ENCODE measurements at places on chromosomes 6 and 20.

- ATAC-seq: no peak
These were observed 2.2 kb downstream of the SMLR1 start for GRCh38 chr6:130829333-130829910.

DNA sequence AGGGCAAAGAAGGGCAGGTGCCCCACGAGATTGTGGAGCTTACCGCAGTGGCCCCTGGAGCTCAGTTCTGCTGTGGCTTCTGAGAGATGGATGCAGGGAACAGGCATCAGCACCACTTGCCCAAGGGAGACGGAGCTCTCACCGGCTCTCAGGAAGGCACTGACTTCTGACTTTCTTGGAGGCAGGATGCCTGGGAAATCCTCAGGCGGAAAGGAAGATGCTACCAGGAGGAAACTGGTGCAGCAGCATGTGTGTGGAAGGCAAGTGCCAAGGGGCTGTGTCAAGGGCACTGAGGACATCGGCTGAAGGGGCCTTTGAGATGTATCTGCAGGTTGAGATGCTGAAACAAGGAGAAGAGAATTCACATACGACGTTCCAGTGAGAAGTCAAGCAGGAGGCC is 64.0 kb downstream of the FOXA2 start:
- ATAC-seq: no peak

- no peak for ATAC-seq
These were observed 272.1 kb upstream of the TAB2 start for GRCh38 chr6:149045404-149045803.

DNA sequence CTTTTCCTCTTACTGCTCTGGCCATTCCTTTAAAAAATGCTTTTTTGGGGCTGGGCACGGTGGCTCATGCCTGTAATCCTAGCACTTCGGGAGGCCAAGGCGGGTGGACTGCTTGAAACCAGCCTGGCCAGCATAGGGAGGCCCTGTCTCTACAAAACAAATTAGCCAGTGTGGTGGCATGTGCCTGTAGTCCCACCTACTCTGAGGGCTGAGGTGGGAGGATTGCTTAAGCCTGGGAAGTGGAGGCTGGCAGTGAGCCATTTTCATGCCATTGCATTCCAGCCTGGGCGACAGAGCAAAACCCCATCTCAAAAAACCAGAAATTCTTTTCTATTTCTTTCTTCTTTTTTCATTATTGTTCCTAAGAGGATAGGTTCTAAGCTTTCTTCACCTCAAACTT is 36.9 kb upstream of the RNF144B start:
- no peak for ATAC-seq

GRCh38 chr6:149711711-149712110 is 6.2 kb downstream of the LATS1 start:
- no peak for ATAC-seq

DNA sequence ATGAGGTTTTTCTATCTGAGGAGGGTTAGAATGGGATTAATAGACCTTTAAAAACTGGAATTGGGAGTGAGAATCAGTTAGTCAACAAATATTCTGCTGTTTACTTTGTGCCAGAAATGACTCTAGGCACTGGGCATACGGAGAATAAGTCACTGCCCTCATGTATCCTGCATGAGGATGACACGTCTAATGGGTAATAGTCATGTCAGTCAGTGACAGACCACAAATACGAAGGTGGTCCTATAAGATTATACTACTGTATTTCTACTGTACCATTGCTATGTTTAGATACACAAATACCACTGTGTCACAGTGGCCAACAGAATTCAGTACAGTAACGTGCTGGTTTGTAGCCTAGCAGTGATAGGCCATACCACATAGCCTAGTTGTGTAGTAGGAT is 30.7 kb downstream of the ZFAND3 start:
- ATAC-seq: no peak

DNA sequence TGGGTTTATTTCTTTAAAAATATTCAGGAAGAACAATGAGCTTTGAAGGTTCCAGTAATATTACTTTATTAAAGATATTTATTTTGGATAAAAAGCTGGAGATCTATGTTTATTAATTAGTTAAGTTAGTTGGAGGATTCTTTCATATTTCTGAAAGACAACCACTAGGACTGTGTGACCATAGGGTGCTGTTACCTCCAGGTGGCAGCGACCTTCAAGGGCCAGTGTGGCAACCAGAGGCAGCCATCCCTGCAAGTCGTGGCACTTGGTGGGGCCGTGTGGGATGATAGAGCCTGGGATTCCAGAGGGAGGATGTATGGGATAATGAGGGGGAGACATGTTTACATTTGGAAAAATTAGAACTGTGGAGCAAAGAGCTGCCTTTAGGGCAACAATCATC is 95.5 kb upstream of the SCP2D1 start:
- ATAC-seq: no peak

DNA sequence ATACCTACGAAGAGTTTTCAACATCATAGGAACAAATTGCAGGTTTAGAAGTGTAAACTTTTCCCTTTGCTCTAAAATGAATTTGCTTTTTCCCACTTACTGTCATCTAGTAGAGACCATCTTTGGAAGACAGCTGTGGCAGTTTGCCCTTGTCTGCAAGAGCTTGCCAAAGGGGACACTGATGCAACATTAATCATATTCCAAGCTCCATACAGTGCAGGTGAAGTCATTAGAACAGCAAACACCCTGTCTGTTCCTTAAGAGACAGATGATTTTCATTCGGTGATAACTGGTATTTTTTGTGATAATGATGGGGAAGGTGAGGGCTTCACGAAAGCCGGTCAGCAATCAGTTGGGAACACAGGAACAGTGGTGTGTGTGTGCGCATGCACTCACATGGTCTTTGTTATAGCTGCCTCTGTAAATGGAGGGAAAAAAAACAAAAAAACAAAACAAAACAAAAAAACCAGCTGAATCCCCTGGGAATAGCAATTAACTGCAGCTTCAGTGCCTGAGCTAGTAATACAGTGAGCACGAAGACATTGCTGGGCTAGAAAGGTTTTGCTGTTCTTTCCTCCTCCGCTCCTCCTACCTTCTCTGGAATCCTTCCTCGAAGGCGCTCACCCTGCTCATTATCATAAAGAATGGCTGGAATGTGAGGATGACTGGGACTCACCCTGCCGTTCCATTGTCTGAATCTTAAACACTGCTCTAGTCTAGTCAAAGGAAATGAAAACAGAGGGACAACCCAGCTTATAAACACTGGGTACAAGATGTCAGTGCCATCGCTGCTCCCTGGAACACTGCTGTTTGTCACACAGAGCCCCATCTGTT is 35.2 kb upstream of the KIF13A start:
- ATAC-seq: no peak

Measured in gastroesophageal sphincter (tissue), 4 donors.